ENCODE measurements at places on chromosomes 11 and 22. TPM values are rescaled to one million over a fixed set of nuclear protein-coding genes. Genes with fewer than 3 reads are reported as not detected.
A peak's percentile ranks its signal among the peaks of the same experiment; 100 is the strongest.

OR51I1 gene
- total RNA-seq = not detected

APOL3 gene
- 162 TPM for total RNA-seq

ACP2 gene
- total RNA-seq = 21.4 TPM

SYT12 gene
- not detected for total RNA-seq

KRTAP5-8 gene
- total RNA-seq = not detected

CD3G gene
- 215 TPM for total RNA-seq

- no peak for DNase-seq
Measured at GRCh38 chr22:19419086-19419463, 12.5 kb downstream of the HIRA start.

DNA sequence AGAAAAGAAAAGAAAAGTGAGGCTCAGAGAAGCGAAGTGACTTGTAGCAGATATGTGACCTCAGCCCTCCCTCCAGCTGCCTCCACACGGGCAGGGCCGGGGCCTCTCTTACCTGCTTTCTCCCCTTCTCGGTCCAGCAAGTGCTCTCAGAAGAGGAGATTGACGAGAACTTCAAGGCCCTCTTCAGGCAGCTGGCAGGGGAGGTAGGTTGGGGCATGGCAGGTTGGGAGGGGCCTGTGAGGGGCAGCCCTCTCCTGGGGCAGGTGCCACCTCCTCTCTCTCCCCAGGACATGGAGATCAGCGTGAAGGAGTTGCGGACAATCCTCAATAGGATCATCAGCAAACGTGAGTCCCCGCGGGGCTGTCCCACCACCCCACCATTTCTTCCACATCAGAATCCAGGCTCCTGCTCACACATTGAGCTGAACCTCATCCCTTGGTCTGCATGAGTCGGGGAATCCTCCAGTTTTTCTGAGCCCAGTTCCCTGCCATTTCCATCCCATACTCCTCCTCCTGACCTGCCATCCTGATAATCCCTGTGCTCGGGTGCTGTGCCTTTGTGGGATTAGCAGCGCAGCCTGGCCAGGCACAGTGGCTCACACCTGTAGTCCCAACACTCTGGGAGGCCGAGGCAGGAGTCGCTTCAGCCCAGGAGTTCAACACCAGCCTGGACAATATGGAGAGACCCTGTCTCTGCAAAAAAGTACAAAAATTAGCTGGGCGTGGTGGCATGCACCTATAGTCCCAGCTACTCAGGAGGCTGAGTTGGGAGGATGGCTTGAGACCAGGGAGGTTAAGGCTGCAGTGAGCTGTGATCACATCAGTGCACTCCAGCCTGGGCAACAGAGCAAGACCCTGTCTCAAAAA, 26.4 kb downstream of the CAPN1 start:
- DNase-seq = no peak

GRCh38 chr22:30970356-30970746, 1.3 kb downstream of the TUG1 start:
- DNase-seq = no peak

DNA sequence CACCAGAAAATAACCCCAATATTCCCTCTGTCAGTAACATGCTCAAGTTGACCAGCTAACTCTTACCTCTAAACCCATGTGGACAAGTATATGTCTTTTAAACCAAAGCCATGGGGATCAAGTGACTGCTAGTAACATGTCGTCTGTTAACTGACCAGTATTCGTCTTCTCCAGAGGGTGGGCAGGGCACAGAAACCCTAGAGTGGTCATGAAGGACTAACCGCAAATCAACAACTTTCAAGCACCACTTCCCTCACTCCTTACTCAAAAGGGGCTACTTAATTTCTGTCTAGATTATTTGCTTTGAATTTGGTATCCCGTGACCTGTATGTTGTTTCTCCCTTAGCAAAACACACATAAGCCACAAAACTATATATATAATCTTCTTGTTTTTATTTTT, 293.2 kb downstream of the SWAP70 start:
- DNase-seq = no peak

DNA sequence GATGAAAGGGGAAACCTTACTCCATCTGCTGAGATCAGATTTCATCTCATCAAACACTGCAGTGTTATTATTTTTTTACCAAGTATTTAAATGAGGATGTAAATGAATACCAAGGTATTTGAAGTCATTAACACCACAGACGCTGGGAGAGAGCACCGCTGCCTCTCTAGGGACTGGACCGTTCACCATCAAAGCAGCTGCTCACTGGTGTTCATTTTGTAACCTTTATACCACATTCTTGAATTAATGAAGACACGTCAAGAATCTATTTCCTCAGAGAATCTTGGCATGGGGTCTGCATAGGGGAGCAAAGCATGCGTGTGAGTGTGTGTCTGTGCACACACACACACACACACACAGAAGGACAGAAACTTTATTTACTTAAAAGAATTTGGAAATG, 15.6 kb downstream of the SIAE start:
- no peak for DNase-seq

GRCh38 chr11:83192606-83193245, 786 bp upstream of the ANKRD42 start:
- no peak for DNase-seq

DNA sequence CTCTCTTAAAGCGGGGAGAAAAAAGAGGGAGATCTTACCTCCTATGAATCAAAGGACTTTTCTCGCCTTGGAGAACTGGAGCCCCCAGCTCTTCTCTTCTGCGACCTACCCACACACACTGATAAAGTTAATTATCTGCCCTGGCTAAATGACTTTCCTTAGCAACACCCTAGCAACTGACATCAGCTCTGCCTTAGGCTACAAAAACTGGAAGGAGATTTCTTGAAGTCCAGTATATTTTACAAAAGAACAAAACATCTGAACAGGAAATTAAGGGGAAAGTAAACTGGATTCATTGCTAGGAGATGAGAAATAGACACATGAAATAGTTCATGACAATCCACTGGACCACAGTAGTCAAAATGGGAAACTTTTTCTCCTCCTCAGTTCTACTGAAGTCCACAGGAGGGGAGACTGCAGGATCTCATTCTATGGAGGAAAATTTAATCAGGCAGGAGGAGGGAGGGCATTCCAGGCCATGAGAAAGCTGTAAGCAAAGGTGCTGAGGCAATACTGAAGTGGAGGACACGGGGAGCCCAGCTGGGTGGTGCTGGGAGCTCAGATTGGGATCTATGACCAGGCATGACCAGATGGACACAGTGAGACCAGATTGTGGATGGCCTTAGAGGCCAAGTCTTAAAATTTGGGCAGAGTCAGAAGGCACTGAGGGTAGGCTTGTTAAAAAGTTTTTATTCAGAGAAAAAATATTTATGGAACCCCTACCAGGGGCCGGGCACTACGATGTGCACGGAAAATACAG, 3.7 kb upstream of the SPON1 start:
- no peak for DNase-seq

GRCh38 chr11:17783878-17784277, 49.3 kb downstream of the KCNC1 start:
- no peak for DNase-seq

GRCh38 chr11:8608652-8609051, 14.6 kb upstream of the STK33 start:
- no peak for DNase-seq

- no peak for DNase-seq
Measured at GRCh38 chr22:27293721-27294445, 507.7 kb downstream of the MN1 start.

DNA sequence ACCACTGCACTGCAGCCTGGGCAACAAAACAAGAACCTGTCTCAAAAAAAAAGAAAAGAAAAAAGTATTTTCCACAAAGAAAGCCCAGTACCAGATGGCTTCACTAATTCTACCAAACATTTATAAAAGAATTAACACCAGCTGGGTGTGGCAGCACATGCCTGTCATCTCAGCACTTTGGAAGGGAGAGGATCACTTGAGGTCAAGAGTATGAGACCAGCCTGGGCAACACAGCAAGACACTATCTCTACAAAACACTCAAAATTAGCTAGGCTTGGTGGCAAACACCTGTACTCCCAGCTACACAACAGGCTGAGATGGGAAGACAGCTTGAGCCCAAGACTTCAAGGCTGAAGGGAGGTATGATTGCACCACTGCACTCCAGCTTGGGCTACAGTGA, 20.1 kb downstream of the RSF1 start:
- no peak for DNase-seq

- no peak for DNase-seq
Measured at GRCh38 chr11:12159351-12160099, 49.1 kb downstream of the MICAL2 start.

- no peak for DNase-seq
Measured at GRCh38 chr11:71281204-71281603, 28.8 kb upstream of the SHANK2 start.

- no peak for DNase-seq
Measured at GRCh38 chr11:85951049-85951405, 95.8 kb downstream of the CCDC83 start.

GRCh38 chr11:72393303-72393702, 41.0 kb downstream of the CLPB start:
- no peak for DNase-seq

GRCh38 chr11:20367313-20367948, 3.9 kb downstream of the HTATIP2 start:
- DNase-seq = no peak

- no peak for DNase-seq
Measured at GRCh38 chr11:116207421-116208141, 565.2 kb downstream of the BUD13 start.

DNA sequence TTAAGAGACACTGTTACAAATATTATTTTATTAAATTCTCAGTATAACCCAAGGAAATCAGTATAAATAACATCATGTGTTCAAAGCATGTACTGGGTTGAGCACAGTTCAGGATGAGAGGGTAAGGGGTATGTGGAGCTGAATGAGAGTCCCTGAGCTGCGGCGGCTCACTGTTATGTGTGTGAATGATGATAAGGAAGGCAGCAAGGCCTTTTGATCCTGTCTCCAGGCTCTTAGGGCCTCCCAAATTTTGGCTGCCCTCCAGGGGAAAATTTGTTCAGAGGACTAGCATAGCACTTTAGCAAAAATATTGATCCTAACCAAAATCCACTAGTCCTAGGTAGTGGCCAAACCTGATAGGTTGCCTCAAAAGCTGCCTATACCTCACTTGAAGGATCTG, 86.1 kb upstream of the SPON1 start:
- DNase-seq = no peak

DNA sequence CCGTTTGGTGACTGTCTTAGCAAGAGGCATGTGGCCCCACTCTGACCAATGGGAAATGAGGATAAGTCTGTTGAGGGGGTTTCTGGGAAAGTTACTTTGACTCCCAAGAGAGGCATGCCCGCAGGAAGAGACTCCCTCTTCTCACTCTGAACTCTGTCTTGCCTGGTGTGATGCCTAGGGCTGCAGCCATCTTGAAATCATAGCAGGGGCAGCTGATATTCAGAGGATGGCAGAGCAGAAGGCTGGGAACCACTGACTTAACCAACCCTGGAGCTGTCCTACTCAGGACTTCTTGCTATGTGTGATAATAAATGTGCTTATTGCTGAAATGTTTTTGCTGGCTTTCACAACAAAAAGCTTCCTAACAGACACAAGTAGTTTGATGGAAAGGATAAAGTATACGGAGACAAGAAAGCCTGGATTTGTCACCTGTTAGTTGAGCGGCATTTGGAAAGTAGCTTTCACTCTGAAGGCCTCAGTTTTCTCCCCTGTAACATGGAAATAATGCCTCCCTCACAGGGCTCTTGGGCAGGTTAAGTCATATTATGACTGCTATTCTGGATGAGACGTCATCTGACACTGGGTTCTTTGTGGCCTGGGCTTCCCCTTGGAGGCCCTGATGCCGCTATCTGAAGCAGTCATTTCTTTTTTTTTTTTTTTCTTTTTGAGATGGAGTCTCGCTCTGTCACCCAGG, 128.5 kb downstream of the CEP164 start:
- no peak for DNase-seq

- no peak for DNase-seq
Measured at GRCh38 chr22:41076857-41077256, 15.5 kb upstream of the EP300 start.

GRCh38 chr22:46006379-46007002, 29.5 kb upstream of the WNT7B start:
- peak; percentile 79 for DNase-seq

GRCh38 chr11:45060707-45061106, 85.7 kb upstream of the PRDM11 start:
- DNase-seq = no peak

DNA sequence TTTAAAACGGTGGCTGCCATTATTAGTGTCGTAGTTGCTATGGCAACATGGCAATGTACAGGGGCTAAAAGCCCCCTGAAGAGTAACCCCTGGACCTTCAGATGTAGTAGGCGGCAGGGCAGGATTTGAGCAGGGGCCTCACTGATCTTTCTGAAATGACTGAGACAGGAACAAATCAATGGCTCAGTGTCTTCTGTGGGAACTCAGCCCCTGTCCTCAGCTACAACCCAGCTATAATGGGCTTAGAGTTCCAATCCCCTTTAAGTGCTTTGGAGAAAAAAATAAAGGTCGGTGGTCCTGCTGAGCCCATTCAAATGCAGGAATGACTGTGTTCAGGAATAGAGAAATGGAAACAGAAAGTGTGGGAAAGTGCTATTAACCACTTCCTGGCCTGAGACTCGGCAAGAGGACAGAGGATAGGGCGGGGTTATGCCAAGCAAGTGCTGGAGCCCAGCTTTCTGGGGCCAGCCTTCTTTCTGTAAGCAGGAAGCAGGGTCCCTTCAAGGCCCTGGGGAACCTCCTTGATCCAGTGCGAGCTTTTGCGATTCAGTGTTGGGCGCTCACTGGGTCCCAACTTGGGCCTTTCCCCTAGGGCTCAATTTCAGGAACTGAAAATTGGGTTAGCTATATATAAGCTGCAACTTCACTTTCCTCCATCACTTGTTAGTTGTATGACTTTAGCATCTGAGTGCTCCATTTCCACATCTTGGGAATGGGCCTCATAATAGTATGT, 6.1 kb upstream of the CD82 start:
- DNase-seq = peak; percentile 22

- DNase-seq = no peak
Measured at GRCh38 chr11:74870485-74870884, 78.4 kb downstream of the XRRA1 start.

GRCh38 chr11:104813532-104813931, 84.7 kb downstream of the CASP12 start:
- DNase-seq = no peak

DNA sequence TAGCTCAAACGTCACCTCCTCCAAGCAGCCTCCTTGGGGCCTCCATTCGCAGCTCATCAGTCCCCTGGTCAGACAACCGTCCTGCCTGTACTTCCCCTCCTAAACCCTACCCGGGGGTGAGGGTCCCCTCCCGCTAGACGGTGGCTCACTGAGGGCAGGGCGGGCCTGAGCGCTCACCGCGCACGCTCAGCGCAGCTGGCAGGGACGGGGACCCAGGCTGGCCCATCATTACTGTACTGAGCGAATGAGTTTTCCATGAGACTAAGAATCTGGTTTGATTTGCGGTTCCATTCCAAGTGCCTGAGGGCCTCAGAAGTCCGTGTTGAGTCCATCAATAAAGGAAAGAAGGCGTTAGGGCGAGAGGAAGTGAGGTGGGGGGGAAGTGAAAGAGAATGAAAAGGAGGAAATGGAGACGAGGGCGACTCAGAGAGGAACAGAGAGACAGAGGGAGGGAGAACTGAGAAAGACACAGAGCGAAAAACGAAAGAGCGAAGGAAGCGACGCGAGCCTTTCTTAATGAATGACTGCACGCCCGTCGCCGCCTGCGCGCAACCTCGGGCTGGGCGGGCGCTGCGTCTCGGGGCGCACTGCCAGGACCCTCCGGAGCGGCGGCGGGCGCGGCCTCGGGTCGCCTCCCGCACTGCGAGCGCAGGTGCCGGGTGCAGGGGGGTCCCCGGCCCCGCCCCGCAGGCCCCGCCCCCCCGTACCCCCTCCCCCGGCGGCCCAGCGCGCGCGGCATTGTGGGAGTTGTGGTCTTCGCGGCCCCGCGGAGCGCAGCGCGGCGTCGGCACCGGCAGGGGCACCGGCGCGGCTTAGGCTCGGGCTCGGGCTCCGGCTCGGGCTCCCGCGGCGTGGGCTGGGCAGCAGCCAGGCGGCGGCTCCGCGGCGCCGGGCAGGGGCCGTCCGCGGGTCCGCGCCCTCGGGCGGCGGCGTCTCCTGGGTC, at the start of gene ASPHD2:
ASPHD2 (plus strand) TSS at position 746 of the 943 bp plus-strand sequence. CDS start 4,356 bp downstream, outside the sequence.
- DNase-seq = peak; percentile 81

All from T-cell (primary cell).